ENCODE measurements at places on chromosomes 5 and 9.

DNA sequence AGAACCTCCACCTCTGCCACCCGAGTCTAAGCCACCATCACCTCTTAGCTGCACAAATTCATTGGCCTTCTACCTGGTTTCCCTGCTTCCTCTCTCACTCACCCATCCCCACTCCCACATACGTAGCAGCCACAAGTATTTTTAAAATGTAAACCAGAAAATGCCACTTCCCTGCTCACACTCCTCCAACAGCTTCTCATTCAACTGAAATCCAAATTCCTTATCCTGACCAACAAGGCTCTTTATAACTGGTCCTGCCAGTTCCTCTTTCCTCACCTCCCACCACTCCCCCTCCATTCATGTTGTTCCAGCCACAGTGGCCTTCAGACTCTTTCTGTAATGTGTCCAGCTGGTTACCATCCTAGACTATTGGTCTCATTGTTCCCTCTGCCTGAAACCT lies 25.0 kb upstream of the PALM2AKAP2 start:
- no peak for DNase-seq

GRCh38 chr5:172091956-172092732 lies 85.7 kb upstream of the FBXW11 start:
- DNase-seq: no peak

- DNase-seq: no peak
Measured at GRCh38 chr5:169670769-169671525, 33.9 kb downstream of the DOCK2 start.

GRCh38 chr5:16727755-16728325 lies 111.0 kb upstream of the RETREG1 start:
- DNase-seq: no peak

- no peak for DNase-seq
Measured at GRCh38 chr9:106862821-106863720, at the start of gene ZNF462. Gene ZNF462 (plus strand): TSS chr9:106863166. CDS start chr9:106923384, 60,218 bp downstream.

GRCh38 chr9:94139672-94140417 lies 55.6 kb downstream of the PTPDC1 start:
- no peak for DNase-seq

- DNase-seq: no peak
Measured at GRCh38 chr9:89386797-89387196, 68.5 kb downstream of the SECISBP2 start.

DNA sequence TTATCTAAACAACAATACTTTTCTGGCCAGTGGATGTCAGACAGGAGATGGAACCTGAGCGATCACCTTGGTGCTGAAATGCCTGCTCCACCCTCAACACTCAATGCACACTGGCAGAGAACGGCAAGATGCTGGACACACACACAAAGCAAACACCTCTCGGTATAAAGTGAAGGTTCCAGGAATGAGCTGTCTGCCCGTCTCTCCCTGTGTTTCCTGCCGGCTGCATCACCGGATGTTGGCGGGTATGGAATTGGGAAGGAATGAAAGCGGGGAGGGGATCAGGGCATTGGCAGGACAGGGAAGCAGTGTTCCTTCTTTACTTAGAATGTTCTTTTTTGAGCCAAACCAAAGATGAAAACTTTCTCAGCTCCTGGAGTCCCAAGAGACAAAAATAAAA lies 59.2 kb downstream of the MED10 start:
- DNase-seq: no peak

DNA sequence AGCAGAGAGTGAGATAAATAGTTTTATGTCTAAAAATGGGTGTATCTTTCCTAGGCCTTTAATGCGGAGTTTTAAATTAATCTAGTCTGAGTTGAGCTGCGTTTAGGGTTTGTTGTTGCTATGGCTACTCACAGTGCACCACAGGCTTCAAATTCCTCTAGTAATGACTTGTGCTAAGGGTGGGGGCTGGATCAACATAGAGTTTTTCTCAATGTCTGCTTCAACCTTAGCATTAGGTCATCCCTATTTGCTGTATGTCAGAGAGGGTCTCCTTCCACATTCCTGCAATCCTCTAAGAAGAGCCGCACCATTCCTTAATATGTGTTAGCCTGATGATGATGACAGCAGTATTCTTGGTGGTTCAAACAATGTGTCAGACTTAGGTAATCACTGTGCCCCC lies 465.6 kb upstream of the KIF2A start:
- no peak for DNase-seq

DNA sequence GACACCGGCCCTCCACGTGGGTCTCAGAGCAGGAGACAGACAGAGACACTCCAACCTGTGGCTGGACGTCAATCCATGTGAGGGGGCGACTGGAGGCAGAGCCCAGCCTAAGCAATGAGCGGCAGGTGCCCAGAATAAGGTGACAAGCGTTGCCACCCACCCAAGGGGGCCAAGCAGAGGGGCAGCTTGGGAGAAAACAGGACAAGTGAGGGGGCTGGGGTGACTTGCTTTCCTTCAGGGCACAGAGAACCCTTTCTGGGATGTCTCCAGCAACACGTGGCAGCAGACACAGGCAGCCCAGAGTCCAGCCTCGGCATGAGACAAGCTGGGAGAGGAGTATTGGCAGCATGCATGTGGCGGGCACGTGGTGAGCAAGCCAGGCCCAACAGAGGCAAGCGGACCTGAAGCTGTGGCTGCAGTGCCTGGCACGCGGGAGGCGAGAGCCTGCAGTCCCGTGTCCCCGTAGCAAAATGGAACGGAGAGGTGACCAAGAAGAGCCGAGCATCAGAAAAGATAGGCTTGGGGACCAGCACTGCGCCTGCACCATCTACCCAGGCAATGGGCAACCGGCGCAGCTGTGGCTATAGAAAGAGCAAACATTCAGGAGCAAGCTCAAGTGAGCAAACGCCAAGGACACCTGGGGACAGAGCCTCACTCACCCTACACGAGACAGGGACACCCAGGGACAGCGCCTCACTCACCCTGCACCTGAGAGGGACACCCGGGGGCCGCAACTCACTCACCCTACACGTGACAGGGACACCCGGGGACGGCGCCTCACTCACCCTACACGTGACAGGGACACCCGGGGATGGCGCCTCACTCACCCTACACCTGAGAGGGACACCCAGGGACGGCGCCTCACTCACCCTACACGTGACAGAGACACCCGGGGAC lies 6.2 kb downstream of the TERT start:
- DNase-seq: no peak

DNA sequence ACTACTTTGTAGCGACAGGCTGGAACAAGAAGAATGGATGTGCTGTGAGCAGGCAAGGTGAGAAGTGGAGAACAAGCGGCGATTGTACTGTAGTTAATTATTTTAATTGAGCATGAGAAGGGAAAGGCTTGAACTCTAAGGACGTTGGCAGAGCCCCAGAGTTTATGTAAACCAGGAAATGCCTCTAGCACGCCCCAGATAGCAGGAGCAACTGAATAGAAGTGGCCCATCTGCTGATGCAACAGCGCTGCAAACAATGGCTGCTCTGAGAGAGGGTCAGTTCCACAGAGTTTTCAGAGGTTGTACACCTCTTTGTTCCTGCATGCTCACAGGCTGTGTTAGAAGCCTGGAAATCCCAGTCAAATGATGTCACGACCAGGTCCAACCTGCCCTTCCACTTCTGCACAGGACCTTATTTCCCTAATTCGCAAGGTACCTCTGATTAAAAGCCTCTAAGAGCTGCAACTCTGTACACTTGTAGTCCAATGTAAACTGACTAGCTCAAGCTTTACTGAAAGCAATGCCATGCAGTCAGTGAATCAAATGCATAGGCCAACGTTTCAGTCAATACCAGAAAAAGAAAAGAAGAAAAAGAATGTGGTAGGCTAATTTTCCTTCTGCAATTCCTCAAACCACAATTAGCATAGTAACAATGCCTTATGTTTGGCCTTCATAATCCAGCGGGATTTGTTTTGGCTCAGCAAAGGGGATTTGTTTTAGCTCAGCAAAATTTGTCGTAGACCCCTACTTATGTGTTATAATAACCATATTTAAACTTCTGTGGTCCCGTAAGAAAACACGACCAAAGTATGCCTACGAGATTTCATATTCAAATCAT lies 119.6 kb upstream of the RETREG1 start:
- no peak for DNase-seq

DNA sequence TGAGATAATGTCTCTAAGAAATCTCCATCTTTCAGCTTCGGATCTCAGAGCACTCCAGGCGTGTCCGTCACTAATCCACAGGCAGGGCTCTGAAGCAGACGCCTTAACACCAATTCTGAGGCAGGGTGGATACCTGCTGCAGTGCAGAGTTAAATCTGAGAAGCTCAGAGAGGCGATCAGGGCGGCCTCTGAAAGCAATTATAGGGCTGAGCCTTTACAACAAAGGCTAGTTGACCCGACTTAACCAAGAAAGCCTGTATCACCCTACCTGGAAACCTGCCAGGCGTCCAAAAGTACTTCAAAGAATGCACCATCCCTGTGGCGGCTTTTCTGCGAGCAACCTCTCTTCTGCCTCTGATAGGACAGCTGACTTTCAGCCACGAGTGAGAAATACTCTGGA lies 134.8 kb upstream of the MSX2 start:
- no peak for DNase-seq

GRCh38 chr9:82144803-82145202 lies 156.2 kb downstream of the SPATA31D1 start:
- DNase-seq: no peak

GRCh38 chr9:129558551-129559505 lies 62.1 kb downstream of the C9orf50 start:
- no peak for DNase-seq

DNA sequence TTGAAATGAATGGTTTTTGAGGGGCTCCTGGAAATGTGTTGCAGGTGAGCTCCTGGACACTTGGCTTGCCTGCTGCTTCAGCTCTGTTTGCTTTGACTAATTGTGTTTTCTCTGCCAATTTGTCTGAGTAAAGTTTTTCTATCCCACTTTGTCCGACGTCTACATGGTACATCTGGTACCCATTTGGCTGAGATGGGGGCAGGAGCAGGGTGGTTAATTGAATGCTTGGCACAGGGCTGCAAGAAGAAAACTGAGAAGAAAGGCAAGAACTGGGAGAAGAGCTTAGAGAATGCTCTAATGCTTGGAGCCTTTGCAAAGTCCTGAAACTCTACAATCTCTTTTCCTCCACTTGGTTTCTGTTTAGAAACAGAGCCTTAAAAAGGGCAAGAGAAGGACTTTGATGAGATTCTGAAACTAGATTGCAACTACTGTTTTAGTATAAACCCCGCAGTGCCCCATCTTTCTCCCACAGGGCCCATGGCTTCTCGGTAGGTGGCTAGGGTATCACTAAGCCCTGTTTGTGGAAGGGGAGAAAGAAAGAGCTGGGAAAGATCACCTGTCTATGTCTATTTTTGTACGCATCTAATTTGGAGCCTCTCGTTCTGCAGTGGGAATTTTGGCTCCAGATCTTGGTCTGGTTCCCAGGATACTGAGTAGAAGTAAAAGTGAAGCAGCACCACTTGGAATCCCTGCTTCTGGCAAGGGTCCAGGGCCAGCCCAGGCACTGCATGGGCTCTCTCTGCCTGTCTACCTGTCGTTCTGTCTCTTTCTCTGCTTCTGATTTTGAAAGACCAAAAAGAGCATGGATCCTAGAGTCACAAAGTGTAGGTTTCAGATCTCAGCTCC lies 214.4 kb downstream of the SEMA6A start:
- DNase-seq: no peak

DNA sequence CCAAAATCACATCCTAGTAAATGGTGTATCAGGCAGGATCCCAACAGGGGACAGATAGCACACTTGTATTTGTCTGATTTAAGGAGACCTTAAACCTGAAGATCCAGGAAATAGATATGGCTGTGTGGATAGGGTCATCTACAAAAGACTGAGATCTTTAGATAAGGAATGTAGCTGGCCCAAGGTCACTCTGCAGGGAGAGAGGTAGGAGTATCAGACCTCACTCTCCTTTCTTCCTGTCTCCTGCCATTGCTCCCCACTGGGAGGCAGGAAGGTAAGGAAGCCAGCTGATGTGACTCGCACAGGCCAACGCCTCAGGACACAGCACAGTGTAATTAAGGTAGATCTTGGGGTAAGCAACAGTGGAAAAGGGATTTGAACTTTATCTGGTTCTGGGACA lies 85.8 kb downstream of the PLPPR1 start:
- no peak for DNase-seq

DNA sequence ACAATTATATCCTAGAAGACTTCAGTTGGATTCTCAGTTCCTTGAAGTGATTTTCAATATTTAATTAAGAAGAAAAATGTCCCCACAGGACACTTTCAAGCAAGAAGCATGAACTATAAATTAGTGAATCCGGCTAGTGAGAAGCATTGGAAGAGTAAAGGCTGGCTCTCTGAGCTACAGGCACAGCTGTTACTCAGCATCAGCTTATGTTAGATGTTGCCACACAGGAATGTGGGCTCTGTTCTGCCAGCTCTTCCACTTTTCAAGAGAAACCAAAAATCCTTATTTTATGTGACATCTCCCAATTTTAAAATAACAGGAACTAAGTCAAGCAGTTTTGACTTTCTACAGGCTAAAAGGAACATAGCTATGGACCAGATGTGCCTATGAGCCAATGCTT lies 14.9 kb downstream of the ZNF474 start:
- DNase-seq: no peak

GRCh38 chr5:135569755-135570452 lies 8.9 kb downstream of the CXCL14 start:
- DNase-seq: no peak

DNA sequence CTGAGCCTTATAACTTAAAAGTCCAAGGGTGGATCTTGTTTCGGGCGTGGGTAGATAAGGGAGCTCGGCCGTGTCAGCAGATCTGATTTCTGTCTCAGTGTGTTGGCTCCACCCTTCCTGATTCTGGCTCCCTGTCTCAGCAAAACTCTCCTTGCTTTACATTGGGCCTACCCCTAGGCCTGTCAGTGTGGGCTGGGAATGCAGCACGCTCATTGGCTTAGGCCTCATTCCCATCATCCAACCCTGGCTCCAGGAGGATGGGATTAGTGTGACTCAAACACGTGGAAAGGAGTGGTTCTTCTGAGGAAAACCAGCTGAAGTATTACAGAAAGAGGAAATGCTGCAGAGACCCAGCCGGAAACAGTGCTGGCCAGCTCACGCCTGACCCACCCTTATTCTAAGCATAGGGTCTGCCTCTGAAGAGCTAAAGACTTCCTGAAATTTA lies 59.9 kb downstream of the ZFAND5 start:
- no peak for DNase-seq

DNA sequence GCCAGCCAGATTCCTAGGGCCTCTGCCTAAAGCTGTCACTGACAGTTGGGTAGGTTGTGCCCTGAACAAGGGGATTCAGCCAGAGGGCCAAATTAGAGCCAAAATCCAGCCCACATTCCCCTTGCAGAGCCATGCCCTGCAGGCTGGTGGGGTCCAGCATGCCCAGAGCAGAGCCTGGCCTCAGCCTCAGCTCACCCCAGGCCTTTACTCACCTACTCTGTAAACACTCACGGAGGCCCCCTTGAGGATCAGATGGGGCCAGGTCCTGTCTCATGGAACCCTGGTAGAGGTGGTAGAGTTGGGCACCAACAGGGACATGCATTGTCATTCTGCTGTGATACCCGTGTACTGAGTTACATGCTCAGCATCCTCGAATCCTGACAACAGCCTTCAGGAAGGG lies 74.9 kb downstream of the LMX1B start:
- DNase-seq: no peak

- DNase-seq: no peak
Measured at GRCh38 chr9:2727966-2728613, 10.8 kb downstream of the KCNV2 start.

GRCh38 chr9:135107581-135108235 lies 20.2 kb downstream of the OLFM1 start:
- DNase-seq: no peak

Data from T-helper 17 cell (primary cell).